ENCODE measurements at places on chromosomes 5 and 9.

GRCh38 chr9:20579524-20580314 lies 42.6 kb downstream of the MLLT3 start:
- peak; percentile 64 for DNase-seq

- no peak for DNase-seq
Measured at GRCh38 chr5:14588758-14589543, 7.4 kb downstream of the OTULINL start.

DNA sequence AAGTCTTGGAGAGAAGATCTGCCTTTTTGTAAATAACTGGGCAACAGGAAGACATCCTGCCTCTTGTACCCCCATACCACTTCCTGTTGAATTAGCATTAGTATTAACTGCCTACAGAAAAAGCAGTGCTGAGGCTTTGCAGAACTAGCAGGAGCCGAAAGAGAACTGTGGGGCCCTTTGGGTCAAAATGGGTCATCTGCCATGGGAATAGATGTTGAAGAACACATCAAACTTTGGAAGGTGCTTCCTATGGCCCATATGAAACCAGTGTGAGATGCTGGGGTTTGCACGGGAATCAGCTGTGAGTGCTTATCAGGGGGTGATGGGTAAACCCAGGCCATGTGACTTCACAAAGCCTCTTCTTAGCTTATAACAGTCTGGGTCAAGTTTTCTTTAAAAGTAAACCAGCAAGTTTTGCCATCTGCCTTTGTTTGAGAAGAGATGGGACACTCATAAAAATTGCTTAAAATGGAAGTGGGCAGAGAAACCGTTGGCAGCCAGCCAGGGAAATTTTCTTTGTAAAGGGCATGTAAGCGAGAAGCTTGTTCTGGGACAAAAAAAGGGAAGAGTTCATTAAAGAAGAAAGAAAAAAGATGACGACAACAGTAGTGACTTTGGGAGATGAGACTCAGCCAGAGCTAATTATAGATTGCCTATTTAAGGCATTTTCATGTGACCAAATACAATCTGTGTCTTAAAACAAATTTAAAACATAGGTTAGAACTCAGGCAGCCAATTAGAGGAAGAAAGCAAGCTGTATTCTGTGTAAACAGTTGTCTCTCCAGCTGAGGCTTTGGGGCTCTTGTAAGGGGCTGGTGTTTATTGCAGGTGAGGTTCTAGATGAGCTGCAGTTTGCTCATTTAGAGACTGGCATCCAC lies 4.4 kb downstream of the SLC25A25 start:
- DNase-seq: peak; percentile 42

GRCh38 chr5:168215646-168216045 lies 75.8 kb upstream of the WWC1 start:
- no peak for DNase-seq

DNA sequence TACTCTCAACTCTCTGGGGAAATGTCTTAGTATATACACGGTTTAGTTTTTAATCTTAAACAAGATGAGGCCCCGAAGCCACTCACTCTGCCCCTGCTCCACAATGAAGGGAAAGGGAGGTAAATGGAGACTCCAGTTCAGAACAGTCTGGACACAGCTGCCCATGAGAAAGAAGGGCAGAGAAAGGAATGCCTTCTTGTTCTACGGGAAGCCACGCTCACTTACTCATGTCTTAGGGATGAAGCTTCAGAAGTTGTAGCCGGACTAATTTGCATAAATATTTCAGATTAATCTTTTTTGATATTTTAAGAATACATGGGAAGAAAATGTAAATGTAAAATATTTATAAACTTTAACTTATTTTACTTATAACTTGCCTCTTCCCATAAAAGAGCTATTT lies 94.0 kb downstream of the COL23A1 start:
- DNase-seq: no peak

DNA sequence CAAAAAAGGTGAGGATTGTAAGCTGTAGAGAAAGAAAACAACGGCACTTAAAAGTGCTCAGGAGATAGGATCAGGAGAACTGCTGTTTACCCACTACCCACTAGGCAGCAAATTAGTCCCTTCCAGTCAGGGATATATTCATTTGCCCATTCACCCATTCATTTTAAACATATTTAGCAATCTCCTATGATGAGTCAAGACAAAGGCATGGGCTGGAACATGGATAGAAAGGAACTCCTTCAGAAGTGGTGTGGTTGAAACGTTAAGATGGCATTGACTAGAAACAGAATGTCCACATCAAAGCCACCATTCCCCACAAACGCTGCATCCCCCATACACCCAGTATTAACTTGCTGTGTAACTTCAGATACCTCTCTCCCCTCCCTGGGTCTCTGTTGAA lies 225.7 kb downstream of the ASTN2 start:
- DNase-seq: peak; percentile 45

GRCh38 chr5:118042076-118042475 lies 946.3 kb downstream of the DTWD2 start:
- DNase-seq: no peak

- no peak for DNase-seq
Measured at GRCh38 chr9:125758986-125759763, 12.0 kb downstream of the PBX3 start.

DNA sequence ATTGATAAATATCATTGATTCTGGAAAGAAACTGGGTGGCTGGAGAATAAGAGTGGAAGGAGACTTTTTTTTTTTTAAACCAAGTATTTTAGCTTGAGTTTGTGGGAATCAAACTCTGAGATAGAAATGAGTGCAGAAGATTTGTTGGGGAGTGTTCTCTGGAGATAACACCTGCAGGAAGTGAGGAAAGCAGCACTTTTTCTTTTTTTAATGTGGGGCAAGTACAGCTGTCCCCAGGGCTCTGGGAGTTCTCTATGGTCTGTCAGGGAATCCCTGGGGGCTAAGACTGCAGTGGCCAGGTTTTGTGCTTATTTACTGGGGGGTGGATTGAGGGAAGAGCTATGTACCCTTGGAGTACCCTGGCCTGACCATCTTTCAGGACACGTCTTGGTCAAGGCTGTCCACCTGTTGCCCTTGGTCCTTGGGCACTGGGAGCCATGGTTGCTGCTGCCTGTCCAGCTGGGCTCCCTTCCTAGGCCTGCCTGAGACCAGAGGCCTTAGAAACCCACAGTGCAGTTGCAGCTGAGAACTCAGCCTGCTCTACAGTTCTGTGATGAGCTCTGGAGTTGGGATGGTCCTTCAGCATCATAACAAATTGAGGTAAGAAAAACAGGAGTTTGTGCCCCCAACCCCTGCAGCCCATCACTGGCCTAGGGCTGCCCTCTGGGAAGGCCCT lies 85.8 kb downstream of the PHAX start:
- DNase-seq: no peak

DNA sequence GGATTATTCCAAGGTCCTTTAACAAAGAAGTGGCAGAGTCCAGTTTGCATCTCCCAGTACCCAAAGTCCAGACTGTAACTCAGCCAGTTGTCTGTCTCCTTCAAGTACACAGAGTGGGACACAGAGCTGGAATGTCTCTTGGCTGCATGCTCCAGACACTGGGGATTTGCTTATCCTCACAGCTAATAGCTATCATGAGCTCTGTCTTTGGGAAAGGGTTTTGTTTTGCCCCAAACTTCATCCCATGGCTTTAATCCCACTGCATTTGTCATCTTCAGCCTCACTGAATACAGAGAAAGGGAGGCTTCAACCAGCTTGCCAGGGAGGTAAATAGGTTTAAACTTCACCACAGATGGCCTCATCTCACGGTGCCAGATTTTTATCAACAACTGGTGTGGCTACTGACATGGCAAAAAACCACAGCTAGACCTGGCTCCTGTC lies 412.2 kb upstream of the SLC24A2 start:
- DNase-seq: no peak

DNA sequence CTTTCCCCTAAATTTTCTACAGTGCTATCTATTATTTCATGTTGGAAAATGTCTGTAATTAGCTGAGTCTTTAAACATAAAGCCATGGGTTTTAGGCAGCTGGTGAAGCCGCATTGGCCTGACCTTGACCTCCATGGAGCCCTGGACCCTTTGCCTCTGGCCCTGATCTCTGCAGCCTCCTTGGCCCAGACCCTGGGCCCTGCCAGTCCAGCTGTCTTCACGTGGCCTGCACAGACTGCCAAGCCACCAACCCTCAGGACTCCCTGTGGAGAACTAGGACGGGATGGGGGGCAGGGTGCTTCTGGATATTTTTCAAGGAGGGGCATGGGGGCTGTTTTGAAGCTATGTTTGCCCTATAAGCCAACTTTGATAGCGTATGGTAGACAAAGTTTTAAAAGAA lies 29.8 kb upstream of the PPARGC1B start:
- no peak for DNase-seq

DNA sequence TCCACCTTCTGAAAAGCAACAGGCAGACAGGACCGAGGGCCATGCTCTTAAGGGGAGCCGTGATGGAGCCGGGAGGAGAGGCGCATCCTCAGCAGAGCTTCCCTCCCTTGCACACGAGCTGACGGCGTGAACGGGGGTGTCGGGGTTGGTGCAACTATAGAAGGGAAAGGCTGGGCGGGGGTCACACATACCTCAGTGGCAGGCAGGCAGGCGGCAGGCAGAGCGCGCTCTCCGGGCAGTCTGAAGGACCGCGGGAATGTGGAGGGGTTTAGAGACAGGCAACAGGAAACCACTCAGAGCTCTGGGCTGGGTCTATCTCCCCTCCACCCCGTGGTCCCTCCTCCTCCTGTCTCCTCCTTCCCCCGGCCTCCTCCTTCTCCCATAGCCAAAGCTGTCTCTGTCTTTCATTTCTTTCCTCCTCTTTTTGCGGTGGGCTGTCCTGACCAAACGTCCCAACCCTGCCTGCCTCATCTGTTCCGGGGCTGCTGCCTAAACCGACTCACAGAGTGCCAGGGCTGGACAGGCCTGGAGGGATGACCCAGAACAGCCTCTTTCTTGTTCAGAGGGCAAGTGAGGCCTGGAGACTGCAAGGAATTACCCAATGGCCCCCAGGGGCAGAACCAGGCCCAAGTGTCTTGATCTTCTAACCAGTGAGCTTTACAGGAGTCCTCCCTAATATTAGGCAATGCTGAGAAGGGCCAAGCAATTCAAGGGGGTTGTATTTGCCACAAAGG lies at the start of gene SPARC:
Gene SPARC (minus strand): TSS at position 242 of the 734 bp plus-strand sequence. CDS start 10,727 bp downstream, outside the sequence.
- DNase-seq: peak; percentile 68

DNA sequence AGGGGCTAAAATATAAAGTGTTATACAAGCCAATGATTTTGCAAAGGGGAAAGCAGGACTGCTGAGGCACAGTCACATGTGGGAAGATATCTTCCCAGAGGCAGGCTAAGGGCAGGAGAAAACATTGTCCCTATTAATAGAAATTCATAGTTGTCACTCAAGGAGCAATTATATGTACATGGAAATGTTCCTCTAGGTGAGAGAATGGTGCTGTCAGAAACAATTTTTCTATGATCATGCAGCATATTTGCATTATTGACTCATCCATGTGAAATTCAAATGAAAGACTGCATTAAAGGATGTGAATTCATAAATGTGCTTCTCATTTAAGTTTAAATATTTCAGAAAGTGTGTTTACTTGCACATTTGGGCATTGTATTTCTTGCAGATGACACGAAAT lies 775.9 kb upstream of the CDH9 start:
- DNase-seq: no peak

DNA sequence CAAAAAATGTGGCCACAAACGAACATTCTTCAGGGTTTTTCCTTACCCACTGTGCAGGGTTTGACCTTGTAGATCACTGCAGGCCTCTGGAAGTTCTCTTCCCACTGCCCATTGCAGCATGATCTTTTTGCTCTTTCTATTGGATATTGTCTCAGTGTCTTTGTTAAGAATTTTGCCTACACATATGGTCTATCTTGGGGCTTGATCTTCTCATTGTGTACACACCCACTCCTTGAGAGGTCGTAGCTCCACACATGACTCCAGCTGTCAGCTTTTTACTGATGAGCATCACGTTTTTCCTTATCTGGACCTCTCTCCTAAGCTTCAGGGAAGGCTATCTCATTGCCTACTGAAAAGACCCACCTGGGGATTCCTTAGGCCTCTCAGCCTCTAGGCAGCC lies 3.0 kb upstream of the GLRX start:
- DNase-seq: no peak

DNA sequence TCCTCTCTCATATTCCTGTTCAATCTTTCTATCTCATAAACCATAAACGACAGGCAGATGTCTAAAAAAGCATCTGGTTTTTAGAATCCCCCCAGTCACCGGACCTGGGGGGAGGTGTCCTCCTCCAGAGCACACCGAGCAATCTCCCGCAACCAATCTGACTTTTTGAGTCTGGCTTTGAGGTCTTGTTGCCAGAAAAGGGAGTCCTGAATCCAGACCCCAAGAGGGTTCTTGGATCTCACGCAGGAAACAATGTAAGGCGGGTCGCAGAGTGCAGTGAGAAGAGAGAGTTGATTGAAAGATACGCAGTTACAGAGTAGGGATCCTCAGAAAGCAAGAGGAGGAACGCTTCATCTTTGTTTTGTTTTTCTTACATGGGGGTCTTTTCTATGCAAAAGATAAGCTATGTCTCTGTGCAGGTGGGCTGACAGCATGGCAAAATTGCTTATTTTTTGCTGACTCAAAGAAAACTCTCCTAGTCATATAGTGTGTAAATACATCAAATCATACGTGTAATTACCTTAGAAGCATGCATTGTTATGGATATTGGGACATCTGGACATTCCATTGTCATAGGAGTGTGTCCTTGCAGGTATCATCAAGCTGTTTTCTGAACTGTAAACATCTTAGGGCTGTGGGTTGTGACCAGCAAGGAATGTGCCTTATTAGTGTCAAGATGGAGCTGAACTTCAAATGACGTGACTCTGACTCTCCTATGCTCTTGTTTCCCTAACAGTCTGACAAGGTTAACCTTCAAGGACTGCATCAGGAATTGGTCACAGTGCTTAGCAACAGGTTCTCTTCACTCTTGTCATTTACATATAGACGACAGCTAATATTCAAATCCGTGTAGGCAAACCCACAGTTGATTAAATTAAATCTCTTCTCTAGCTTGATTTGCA lies 159.3 kb upstream of the DAPK1 start:
- DNase-seq: peak; percentile 79

DNA sequence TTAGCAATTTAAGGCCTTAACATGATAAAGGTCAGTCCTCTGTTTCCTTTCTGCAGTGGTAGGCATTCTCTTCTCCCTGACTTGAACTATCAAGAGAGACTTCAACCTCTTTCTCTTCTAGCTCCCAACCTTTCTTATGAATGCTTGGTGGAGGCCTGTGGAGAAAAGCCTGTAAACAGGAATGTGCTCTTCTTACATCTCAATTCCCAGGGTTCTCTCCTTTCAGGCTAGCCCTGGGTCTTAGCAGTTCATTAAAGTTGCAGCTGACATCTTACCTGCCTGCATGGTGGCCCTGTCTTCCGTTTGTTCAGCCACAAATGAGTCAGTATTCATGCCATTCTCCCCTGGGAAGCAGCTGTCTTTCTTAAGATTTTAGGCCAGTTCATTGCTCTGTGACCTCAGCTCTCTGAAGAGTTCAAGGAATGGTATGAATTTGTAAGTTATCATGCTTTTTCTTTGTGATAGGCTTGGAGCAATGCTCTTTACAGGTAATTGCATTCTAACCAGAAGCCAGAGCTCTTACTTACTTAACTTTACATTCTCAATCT lies 77.8 kb downstream of the ADCY2 start:
- DNase-seq: no peak

DNA sequence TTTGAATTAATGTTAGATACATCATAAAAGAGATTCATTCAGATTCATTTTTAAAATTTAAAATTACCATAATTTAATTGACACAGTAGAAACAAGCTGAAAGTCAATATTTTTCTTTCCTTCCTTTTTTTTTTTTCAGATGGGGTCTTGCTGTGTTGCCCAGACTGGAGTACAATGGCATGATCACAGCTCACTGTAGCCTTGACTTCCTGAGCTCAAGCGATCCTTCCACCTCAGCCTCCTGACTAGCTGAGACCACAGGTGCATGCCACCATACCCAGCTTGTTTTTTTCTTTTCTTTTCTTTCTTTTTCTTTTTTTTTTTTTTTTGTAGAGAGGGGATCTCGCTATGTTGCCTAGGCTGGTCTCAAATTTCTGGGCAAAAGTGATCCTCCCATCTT lies 131.6 kb upstream of the TBCA start:
- DNase-seq: no peak
